NCI-H446 (cell line): ENCODE measurements at places on chromosomes 2 and 18.

GRCh38 chr2:237075749-237076599 lies 9.7 kb upstream of the COPS8 start:
- DNase-seq, result no peak

GRCh38 chr2:98649135-98649991 lies 41.0 kb downstream of the UNC50 start:
- peak; percentile 82 for DNase-seq

DNA sequence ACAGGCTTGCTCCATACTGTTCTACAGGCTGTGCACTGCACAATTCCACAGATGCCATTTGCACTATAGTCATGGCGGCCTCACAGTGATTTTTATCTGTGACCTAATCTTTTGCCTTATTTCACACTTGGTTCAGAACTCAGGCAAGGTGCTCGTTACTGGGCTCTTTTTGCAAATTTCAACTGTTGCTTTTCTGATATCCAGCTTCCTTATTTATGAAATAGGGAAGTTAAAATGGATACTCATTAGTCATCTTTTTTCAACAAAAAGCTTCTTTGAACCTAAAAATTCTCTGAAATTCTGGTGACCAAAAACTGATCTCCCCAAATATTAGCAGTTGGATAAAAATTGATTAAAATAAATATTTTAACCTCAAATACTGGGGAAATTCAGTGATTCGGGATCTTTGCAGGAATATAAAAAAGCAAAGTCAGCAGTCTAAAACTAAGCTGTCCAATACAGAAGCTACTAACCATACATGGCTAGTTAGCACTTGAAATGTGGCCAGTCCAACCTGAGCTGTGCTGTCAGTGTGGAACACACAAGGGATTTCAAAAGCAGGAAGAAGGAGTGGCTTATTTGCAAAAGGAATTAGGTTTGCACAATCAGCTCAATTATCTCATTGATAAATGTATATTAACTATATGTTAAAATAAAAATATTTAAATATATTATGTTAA lies 134.4 kb downstream of the COL4A4 start:
- no peak for DNase-seq

- DNase-seq, result no peak
These were observed 507.6 kb downstream of the ZEB2 start for GRCh38 chr2:144012304-144012703.

DNA sequence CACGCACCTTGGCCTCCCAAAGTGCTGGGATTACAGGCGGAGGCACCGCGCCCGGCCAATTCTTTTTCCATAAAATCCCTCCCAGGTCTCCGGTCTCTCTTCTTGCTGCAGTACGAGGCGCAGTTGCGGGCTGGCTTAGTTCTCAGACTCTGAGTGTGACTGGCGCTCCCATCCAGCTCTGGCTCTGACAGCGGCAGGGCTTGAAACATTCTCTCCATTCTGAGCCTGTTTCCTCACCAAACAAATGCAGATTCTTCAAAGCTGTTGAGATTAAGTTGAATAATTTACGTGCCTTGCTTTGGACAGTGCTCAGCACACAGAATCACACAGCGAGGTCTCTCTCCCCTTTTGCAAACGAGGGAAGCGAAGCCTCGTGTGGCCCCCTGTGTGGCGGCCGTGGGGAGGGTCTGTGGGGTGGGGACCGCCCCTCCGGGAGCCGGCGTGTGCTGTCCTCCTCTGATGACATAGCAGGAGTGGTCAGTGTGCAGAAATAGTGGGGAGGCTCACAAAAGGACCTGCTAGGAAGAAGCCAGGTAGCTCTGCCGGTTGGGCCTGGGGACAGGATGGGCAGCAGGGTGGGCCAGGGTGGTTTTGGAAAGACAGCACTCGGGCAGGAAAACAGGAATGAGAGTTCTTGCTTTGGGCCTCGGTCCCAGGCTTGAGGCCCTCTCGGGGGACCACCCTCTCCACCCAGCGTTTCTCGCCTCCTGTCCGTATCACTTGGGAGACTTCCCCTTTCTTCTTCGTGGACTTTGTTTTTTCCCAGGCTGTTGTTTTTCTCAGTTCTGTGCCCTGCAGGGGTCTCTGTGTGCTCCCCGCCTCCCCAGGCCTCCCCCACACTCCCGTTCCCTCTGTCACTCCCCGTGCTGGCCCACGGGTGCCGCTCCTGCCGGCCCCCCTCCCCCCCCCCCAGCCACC lies 75.0 kb downstream of the KCNG2 start:
- DNase-seq, result no peak

GRCh38 chr2:166127217-166128155 lies at the start of gene SCN1A:
TSS of gene SCN1A (minus strand) at chr2:166128020. CDS start at chr2:166073621, 54,399 bp downstream.
- peak; percentile 30 for DNase-seq

GRCh38 chr2:193461431-193461934 lies 1266.8 kb upstream of the TMEFF2 start:
- DNase-seq, result no peak

DNA sequence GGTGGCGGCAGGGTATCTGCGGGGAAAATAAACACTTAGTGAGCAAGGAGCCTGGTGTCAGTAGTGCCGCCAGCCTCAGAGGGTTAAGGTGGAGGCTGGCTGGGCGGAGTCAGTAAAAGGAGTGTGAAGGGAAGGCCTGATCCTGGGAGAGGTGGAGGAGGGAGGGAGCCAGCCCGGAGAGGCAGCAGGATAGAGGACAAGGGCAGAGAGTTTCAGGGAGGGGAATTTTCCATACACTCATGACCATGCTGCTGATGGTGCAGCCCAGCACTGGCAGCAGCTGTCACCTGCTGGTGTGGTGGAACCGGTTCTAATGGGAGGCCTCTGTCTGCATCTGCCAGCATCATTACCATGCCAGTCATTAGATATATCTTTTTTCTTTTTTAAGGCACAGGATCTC lies 2.0 kb upstream of the TEX44 start:
- no peak for DNase-seq

DNA sequence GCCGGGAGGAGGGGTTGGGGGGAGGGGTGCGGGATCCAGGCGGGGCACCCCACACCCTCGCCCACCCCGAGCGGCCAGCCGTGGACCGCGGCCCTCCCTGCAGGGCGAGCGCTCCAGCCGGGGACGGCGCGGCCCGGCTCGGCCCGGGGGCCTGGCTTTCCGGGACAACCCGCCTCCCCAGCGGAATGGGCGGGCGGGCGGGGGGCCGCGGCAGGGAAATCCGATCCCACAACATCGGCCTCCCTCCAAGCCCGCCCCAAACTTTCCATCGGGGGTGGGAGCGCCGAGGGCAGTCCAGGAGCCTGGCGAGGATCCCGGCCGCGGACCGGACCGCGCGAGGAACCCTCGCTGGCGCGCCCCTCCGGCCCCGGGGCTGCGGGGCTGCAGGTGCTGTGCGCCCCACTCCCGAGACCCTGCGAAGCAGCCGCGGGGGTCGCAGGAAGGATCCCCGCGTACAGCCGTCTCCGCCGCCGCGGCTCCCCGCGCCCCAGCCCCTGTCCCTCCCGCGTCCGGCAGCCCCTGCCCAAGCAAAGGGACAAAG lies 529 bp downstream of the SEMA4C start:
- no peak for DNase-seq

DNA sequence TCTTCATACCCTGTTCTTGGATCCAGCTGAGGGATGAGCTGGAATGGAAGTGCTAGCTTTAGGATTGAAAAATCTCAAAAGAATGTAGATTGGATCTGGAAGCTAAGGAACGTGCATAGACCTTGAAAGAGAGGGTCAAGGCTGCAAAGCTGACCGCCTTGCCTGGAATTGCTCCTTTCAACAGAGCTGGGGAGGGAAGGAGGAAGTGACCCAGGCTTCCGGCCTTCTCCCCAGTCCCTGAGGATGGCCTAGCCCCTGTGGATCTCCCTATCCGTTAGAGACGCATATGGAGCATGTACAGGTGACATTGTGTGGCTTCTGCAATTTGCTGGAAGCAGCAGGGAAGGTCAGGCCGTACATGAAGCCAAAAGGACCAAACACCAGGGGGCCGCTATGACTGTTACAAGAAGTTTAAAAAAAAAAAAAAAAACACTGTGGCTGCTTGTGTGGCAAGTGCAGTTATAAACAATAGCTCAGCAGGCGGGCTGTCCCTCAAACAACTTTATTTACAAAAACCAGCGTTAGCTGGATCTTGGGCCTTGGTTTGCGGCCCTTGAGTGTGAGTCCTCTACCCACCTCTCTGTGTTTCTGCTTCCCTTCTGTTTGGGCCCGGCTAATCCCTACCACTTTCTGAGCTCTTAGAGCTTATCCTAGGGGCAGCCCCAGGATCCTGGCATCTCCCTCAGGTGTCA lies 227.6 kb downstream of the SEPTIN10 start:
- DNase-seq, result no peak

GRCh38 chr2:213157242-213157641 lies 5.8 kb upstream of the IKZF2 start:
- DNase-seq, result no peak

GRCh38 chr18:9469685-9470084 lies 5.6 kb upstream of the RALBP1 start:
- no peak for DNase-seq

- DNase-seq, result no peak
These were observed 4.6 kb downstream of the MRPL33 start for GRCh38 chr2:27776097-27776496.

- no peak for DNase-seq
These were observed 3.1 kb upstream of the ABCB11 start for GRCh38 chr2:169034256-169034655.

DNA sequence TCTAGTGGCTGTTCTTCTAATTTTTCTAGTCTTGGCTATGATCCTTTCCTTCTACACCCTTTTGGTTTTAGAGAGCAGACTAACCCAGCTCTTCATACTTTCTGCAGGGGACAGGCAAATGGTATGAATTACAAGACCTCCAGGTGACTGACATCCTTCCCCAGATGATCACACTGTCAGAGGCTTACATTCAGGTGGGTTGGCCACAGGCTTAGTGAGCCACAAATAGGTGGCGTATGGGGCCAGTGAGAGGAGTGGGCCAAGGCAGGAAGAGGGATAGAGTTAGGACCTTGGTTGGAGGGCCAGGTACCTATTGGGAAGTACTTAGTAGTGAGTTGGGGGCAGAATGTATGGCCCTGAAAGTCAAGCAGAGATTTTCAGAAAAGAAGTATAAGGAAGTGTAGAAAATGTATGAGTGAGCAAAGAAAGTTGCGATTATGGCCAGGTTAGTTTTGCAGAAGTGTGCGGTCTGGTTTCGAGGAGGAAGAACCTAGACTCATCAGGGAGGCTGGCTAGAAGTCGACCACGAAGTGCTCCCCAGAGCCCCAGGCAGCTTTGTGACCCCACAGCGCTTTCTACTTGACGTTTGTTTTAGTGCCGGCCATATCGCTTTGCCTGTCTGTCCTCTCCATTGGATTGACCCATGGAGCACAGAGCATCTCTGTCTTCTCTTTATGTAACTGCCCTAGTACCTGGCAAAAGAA lies 20.0 kb downstream of the SFTPB start:
- DNase-seq, result no peak

GRCh38 chr18:62026586-62026985 lies 133.8 kb upstream of the RNF152 start:
- DNase-seq, result no peak

DNA sequence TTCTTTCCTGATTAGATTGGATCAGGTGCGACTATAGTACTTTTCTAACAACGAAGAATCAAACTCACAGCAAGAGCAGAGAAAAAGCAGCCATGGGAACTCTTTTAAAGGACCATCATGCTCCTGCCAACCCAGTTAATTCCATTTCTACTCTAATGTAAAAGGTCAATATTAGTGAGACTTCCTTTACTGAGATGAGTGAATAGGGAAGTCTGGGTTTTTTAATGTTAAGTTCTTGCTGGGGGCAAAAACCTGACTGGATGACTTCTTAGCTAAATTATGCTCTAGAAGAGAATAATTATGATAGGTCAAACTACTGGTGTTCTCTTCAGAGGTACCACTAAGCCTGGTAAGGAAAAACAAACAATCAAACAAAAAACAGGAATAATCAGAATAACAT lies 8.4 kb downstream of the SRBD1 start:
- no peak for DNase-seq

GRCh38 chr2:68715353-68716041 lies 19.1 kb upstream of the ARHGAP25 start:
- DNase-seq, result peak; percentile 35

DNA sequence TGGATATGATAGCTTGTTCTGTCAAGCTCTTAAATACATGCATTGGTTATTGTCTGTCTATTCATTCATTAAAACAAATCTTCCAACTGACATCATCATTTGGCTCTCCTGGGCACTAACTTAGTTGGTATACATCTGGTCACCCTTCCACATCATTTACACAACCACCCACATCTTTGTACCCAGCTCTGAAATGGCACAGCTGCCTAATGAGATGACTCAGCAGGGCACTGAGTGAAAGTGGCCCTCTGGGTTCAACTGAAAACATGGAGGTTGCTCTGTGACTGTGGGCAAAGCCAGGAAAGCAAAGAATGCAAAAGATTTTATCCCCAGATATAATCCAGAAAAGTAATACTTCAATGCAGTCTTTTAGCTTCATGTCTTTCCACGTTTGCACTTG lies 234.0 kb upstream of the MAP2 start:
- DNase-seq, result peak; percentile 26

GRCh38 chr18:55665506-55665905 lies 77.5 kb upstream of the TCF4 start:
- DNase-seq, result no peak

GRCh38 chr2:105328281-105329196 lies 996 bp downstream of the TGFBRAP1 start:
- DNase-seq, result no peak

GRCh38 chr2:196696423-196697079 lies 57.0 kb downstream of the CCDC150 start:
- DNase-seq, result no peak

GRCh38 chr2:235053651-235054050 lies 101.8 kb downstream of the SH3BP4 start:
- no peak for DNase-seq

- DNase-seq, result no peak
These were observed 104.7 kb downstream of the HNRNPLL start for GRCh38 chr2:38498045-38498481.

- no peak for DNase-seq
These were observed 282.3 kb upstream of the EPC2 start for GRCh38 chr2:148362144-148362796.

DNA sequence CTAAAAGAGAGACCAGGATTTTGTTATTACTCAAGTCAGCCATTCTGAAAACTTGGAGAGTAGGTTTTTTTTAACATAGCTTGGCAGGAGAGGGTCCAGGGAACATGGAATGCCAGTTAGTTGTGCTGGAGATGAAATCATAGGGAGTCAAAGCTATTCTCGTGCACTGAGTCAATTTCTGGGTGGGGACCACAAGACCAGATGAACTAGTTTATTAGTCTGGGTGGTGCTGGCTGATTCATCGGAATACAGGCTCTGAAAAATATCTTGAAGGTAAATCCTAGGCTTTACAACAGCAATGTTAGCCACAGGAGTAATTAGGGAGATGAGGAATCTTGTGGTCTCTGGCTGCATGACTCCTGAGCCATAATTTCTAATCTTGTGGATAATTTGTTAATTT lies 921.4 kb downstream of the TRIB2 start:
- no peak for DNase-seq

- no peak for DNase-seq
These were observed 30.7 kb downstream of the DGKD start for GRCh38 chr2:233384811-233385488.

DNA sequence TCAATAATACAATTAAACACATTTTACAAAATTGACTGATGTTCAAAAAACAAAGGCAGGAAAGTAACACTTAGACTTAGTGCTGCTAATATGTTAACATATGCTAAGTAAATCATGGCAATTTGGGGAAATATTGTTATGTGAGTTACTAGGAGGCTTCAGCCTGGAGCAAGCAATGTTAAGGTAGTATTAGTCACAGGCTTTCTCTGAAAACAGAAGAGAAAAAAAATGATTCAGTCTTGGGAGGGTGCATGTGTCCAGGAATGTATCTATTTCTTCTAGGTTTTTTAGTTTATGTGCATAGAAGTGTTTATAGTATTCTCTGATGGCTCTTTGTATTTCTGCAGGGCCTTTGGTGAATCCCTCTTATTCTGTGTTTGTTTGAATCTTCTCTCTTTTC lies 345.8 kb upstream of the TFPI start:
- no peak for DNase-seq
